ENCODE measurements at places on chromosomes 16 and 17.

DNA sequence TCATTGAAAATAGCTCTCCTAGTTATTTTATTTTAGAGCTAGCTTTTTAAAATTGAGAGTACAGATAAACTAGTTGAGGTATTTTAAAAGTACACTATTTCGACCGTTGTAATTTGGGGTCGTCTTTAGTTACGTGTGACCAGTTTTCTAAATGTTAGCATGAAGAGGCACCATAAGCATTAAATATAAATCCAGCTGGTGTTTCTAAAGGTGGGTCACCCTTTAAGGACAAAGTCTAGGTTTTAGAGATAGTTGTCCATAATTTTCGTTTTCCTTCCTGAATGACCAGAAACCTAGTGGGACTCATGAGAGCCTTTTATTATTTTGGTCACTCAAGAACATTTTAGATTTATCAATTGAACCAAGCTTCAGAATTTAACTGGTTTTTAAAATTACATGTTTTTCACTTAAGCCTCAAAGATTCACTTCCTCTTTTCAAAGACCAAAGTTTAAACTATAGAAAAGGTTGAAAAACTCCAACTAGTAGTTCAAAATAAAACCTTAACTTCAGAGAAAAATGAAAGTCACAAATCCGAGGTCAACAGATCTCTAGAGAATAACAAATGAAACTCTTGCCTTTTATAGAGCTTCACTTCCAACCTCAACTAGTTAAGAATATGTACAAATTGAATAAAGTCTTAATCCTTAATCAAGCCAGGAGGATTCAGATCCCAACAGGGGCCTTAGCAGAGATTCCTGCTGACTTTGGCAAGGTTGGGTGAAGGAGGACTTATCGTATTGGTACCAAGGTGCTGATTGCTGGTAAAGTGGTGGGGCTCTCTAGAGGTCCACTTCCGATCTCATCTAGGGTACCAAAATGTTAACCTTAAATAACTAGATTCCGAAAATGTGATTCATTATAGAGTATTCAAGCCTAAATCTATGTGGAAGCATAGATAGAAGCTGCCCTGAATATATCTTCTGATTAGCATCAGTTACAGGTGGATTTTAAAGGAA, 32.5 kb downstream of the PHKB start:
- DNase-seq = no peak

GRCh38 chr17:15012351-15012980, 252.7 kb downstream of the PMP22 start:
- DNase-seq = no peak

DNA sequence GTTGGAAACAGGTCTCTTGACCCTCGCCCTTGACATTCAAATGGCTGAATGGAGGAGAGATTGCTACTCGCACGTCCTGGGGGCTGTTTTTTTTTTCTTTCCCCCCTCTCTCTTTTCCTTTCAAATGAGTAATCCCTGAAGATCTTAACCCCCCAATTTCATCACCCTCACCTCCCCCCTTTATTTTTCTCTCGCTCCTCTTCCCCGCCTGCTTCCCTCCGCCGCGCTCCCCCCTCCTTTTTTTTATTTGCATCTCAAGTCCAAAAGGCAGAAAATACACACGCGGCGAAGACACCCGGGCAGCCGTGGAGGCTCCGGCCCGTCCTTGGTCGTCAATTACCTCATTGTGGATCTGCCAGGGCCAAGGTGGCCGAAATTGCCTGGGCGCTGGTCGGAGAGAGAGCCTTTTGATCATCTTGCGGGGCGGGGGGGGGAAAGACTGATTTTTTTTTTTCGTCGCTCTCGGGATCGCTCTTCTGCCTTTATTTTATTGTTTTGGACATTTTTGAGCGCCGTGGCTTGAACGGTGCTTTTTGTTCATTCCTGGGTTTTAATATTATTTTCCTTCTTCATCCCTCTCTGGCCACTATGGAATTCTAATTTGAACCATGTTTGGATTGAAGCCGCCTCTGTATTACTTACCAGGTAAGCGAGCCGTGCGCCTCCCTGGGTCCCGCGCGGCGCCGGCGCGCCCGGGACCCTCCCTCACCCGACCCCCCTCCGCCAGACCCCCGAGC, 57.2 kb upstream of the GSE1 start:
- peak; percentile 19 for DNase-seq

DNA sequence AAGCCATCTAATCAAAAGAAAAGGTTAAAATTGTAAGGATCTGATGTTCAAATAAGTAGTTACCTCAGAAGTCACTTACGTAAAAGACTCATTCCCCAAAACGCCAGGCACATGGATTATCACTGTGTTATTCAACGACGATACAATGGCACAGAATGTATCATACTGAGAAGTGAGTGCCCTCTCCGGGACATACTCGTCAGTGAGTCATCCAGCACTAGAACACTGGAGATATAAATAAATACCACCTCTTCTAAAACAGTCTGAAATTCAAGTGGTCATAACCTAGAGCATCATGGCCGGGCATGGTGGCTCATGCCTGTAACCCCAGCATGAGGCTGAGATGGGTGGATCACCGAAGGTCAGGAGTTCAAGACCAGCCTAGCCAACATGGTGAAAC, 24.9 kb downstream of the USP31 start:
- DNase-seq = no peak

- DNase-seq = no peak
These were observed 285.8 kb downstream of the NPIPA8 start for GRCh38 chr16:18050777-18051176.

DNA sequence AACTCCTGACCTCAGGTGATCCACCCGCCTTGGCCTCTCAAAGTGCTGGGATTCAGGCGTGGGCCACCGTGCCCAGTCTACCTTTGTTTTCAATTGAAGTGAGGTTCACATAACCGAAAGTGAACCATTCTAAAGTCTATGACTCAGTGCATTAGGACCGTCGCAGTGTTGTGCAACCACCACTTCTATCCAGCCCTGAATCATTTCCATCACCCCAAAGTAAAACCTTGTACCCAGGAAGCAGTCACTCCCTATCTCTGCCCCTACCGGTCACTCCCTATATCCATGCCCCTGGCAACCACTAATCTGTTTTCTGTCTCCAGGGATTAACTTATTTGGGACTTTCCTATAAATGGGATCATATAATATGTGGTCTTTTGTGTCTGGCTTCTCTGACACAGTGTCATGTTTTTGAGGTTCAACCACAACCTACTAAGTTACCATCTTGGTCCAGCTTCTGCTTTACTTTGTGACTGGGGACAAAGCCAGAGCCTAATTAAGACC, 28.3 kb upstream of the CDC42EP4 start:
- DNase-seq = no peak

DNA sequence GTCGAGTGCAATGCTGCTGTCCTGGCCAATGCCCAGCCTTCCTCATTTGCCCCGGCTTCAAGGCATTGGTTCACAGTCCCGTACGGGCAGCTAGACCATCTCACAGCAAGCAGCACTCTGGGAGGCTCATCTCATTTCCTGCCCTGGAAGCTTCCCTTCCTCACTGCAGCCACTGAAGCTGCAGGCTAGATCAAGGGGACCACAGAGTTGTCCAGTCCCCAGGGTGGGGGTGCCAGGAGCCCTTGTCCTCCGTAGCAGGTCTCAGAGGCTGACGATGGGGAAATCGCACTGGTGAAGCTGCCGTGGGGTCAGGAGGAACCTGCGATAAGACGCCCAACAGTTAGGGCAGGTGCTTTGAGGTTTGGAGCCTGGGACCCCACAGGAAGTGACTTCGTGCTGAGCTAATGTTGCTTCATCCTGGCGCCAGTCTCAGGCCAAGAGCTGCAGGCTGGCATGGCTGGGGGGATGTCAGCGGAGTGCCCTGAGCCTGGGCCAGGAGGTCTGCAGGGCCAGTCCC, at the start of gene SPNS3:
TSS of gene SPNS3 (plus strand) at position 426 of the 517 bp plus-strand sequence. CDS start at position 454, 28 bp downstream.
- peak; percentile 26 for DNase-seq

DNA sequence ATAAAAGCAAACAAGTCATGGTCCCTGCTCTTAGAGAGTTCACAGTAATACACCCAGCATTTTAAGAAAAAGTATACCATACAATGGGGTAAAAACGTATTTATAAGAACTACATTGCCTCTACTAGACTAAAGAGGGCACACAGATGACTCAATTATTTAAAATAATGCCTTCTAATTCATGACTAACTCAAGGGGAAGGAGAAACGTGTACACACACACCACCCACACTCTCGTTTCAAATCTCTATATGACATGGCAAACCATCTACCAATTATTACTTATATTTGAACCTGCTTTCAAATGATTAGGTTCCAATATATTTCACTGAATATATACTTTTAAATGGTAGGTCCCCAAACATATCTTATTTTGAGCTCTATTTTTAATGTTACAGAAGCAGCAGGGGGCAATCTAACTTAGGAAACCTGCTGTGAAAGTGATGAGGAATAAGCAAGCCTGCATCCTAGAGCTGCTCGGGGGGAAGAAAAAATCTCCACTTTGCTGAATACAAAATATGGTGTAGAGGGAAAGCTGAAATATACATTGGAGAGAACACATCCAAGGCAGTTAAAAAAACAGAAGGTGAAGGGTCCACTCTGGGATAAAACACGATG, 232.4 kb upstream of the PSMD7 start:
- no peak for DNase-seq

GRCh38 chr17:68356520-68356919, 65.2 kb downstream of the ARSG start:
- peak; percentile 25 for DNase-seq

GRCh38 chr17:17722081-17722905, 41.0 kb downstream of the RAI1 start:
- DNase-seq = no peak

- no peak for DNase-seq
These were observed 87.3 kb downstream of the YPEL2 start for GRCh38 chr17:59418732-59419166.

DNA sequence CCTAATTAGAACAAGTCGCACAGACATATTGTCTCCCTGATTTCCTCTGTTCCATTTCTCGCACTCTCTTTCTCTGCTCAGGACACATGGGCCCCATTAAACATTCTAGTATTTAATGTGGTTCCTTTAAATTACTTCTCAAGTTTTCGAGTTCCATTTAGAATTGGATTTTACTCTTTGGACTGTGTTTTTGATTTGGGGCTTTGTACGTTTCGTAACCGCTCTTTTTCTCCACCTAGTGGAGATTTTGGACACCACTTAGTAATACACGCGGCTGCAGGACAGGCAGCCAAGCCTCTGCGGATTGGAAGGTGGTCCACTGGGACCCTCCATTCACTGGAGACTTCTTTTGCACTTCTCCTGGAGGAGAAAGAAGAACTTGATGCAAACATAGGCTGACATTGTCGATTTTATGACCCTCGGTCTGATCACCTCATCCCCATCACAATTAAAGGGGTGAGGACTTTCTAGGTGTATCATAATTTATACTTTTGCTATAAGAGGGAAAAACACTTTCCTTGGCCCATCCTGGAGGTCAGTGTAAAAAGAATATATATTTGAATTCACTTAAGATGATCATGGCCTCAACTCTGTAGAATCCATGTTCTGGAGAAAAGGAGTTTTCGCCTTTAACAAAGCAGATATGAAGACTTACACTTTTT, 85.7 kb downstream of the NOG start:
- no peak for DNase-seq

Measured in T-helper 2 cell (primary cell).